AG09319 (cell line): ENCODE measurements at places on chromosomes 6 and 20.

- no peak for DNase-seq
These were observed 168.0 kb downstream of the ZMYND8 start for GRCh38 chr20:47188540-47188939.

GRCh38 chr6:119749335-119749734 lies 399.8 kb upstream of the MAN1A1 start:
- no peak for DNase-seq

DNA sequence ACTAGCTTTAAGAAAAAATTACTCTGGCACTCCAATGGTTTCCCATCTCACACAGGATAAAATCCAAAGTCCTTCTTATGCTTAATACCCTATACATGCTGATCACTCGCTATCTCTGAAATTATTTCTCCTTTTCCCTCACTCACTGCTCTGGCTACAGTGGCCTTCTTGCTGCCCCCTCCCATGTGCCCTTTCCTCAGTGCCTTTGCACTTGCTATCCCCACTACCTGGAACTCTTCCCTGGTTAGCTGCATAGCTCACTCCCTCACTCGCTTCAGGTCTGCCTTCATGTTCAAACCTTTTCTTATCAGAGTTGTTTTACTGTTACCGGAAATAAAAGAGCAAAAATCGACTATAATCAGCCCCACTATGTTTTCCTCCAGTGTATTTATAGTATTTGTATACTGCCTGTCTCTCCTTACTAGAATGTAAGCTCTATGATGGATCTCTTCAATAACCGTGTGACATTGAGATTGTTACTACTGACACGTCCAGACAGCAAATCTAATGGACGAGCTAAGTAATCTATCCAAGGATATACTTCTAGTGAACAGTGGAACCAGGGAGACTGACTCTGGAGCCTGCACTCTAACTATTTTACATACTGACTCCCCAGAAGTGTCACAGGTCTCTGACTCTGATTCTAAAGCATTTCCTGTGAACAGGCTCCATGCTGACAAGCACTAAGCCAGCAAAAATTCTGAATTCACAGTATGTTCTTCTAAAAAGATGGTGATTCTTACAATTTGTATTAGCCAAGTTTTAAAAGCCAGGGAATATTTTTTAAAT lies 25.1 kb downstream of the FKBP5 start:
- no peak for DNase-seq

DNA sequence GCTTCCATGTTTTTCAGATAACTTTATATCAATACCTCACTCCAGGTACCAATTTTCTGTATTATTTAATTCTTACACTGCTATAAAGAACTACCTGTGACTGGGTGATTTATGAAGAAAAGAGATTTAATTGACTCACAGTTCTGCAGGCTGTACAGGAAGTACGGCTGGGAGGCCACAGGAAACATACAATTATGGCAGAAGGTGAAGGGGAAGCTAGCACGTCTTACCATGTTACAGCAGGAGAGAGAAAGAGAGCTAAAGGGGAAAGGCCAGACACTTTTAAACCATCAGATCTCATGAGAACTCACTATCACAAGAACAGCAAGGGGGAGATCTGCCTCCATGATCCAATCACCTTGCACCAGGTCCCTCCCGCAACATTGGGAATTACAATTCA lies 119.1 kb upstream of the BMP5 start:
- DNase-seq: no peak

DNA sequence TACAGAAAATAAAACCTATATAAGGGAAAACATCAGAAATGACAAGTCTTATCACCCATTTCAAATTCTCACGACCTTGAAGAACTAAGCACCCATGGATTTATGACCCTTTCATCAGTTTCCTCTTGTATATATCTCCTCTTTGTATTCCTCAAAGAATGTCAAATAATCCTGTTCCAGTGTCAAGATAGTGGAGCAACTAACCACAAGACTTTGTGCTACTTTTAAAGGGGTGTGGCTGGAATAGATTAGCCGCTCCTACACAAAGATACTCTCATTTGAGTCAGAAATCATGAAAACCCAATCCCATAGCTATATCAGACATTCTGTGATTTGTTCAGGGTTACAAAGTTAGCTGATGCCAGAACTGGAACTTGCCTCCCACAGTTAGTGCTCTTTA lies 6.6 kb downstream of the REPS1 start:
- DNase-seq: no peak

- no peak for DNase-seq
These were observed 179.1 kb downstream of the TFAP2C start for GRCh38 chr20:56808117-56808725.
